Esophagus squamous epithelium (tissue), 5 donors: ENCODE measurements at places on chromosomes 7 and 10.

GRCh38 chr10:107619139-107619538 is 454.6 kb upstream of the SORCS1 start:
- DNase-seq = no peak

DNA sequence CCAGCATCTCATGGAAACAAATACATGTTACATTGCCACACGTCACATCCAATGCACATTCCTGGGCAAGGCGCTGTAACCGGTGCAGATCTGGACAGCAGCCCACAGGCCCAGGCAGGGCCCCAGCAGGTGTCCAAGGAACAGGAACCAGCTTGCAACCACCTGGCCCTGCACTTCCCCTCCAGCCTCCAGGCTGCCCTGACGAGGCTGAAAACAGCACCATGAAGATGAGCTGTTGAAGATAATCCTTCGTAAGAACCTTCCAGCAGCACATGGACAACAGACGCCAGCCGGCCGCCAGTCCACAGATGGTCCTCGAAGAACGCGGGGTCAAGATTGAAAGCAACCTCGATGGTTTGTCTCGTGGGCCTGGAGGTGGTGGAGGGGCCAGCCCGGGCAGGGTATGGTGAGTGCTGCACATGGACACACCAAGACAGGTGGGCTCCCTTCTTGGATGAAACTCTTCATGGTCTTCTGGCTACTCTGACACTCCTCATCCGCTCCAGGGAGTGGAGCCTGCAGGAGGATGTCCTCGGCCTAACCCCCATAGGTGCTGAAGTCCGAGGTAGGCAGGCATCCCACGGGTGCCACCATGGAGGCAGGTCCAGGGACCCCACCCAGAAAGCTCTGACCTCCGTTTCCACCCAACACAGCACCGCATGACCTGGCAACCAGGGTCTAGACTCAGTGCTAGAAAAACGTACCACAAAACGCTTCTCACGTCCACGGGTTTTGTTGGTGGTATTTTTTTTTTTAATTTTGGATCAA is 22.9 kb downstream of the PDGFA start:
- no peak for DNase-seq

- no peak for DNase-seq
Observed at GRCh38 chr7:133931053-133931452, 196.1 kb upstream of the LRGUK start.

DNA sequence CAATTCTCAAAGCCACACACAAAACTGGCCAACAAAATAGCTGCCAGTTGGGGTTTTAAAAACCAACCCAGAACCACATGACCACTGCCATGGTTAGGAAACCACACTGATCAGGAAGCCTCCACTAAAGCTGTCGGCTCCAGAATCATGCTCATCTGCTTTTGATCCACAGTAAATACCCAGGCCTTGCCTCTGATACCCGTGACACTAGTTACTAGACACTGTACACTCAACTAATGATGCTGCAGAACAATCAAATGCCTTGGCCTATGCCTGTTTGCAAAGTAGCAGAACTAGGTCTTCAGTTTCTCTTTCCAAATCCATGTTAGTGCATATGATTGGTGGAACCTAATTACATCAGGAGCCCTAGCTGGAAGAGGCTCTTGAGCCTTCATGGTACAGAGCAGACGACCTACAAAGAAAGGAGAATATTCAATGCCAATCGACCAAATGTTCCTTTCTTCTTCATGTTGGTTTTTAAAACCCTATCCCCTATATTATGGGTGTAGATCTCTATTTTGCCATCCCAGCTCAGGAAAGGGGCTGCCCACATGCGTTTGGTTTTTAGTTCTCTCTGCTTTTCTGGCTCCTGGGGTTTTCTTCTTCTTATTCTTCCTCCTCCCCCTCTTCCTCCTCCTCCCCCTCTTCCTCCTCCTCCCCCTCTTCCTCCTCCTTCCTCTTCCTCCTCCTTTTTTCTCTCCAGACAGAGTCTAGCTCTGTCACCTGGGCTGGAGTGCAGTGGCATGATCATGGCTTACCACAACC is 76.6 kb downstream of the CNNM2 start:
- no peak for DNase-seq

DNA sequence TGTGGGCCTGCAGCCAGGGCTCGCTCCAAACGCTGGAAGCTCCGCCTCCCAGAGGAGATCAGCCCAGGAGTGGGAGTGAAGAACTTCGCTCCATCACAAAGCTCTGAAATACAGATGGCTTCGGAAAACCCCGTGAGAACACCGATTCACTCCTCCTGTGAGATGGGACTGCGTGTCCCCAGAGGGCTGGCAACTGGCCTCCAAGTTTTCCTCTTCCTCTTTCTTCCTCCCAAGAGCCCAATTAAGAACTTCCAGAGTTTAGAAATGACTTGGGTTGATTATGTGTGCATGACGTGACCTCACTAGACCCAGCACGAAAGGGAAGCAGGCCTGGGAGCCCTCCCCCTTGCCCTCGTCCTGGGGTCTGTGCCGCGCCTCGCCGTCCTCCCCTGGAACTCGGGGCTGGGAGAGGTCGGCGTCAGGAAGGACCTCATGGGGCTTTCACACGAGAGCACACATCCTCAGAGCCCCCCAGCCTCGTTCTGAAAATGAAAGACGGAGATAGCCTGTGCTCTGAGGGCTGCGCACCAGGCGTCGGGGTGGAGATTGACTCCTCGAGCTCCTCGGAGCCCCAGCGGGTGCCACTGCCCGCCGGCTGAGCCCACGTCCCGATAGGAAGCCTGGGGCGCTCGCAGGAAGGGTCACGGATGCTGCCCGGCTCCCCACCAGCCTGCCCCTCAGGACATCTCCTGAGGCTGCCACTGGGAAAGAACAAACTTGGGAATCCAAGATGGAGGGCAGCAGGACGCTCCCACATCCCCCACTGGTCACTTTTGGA is 37.8 kb downstream of the PTPRN2 start:
- no peak for DNase-seq

- no peak for DNase-seq
Observed at GRCh38 chr7:134174795-134175261, 47.7 kb downstream of the LRGUK start.

- peak; percentile 74 for DNase-seq
Observed at GRCh38 chr10:72334825-72335393, 19.8 kb downstream of the DNAJB12 start.

DNA sequence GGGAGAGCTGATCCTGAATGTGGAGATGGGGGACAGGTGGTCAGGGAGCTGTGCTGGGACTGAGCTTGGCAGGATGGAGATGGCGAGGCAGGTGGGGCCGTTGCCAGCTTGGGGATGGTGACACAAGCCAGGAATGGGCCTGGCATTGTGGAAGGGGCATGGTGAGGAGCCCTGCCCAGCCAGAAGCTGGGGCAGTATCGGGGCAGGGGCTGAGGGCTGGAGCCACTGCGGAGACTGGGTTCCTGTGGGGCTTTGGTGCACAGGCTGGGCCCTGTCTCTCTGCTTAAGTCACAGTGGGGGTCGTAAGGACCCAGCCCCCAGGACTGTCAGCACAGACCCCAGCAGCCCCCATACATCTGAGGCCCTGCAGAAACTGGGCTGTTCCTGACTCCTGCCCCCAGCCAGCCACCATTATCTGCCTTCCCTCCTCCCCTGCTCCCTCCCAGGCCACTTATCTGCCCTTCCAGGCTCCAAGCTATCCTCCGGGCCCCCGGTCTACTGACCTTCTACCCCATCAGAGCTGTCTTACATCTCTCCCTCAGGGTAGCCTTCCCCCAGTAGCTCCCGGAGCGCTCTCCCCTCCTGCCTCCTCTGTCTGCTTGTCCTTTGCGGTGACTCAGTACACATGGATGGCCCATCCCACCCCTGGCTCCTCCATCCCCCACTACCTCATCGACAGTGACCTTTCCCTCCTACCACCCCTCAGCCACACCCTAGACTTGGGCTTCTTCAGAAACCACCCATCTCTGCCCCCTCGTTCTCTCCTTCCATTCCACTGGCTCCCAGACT is 44.2 kb downstream of the PPIF start:
- DNase-seq = no peak

- DNase-seq = no peak
Observed at GRCh38 chr7:81743201-81743600, 26.6 kb downstream of the HGF start.

DNA sequence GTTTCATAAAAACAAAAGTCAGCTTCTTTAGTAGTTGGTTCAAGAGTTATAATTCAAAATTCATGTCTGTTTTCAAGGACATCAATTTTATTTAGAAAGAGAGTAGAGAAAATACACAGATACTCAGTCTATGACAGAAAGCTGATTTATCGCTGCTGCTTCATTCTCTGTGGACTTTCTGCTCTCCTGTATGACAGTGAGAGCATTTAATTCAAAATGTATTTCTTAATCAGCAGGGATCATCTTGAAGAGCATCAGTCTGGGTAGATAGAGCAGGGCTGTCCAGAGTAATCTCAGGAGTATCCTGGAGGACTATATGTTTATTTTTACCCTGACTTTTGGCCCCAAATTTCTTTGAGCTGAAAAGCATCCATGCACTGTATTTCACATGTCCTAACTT is 1676.7 kb downstream of the REEP3 start:
- DNase-seq = no peak

GRCh38 chr10:98577168-98577567 is 130.4 kb upstream of the HPS1 start:
- DNase-seq = no peak

- no peak for DNase-seq
Observed at GRCh38 chr10:75099952-75100763, 11.3 kb upstream of the SAMD8 start.

GRCh38 chr7:77331938-77332695 is 84.0 kb downstream of the GSAP start:
- no peak for DNase-seq

GRCh38 chr7:136868496-136869000 is at the start of gene CHRM2:
Gene CHRM2 (plus strand): TSS chr7:136868652. CDS start chr7:137014866, 146,214 bp downstream.
- DNase-seq = no peak

GRCh38 chr7:121337398-121337797 is 8.6 kb downstream of the WNT16 start:
- DNase-seq = no peak

GRCh38 chr7:90853205-90853604 is 257.1 kb downstream of the CDK14 start:
- DNase-seq = no peak

DNA sequence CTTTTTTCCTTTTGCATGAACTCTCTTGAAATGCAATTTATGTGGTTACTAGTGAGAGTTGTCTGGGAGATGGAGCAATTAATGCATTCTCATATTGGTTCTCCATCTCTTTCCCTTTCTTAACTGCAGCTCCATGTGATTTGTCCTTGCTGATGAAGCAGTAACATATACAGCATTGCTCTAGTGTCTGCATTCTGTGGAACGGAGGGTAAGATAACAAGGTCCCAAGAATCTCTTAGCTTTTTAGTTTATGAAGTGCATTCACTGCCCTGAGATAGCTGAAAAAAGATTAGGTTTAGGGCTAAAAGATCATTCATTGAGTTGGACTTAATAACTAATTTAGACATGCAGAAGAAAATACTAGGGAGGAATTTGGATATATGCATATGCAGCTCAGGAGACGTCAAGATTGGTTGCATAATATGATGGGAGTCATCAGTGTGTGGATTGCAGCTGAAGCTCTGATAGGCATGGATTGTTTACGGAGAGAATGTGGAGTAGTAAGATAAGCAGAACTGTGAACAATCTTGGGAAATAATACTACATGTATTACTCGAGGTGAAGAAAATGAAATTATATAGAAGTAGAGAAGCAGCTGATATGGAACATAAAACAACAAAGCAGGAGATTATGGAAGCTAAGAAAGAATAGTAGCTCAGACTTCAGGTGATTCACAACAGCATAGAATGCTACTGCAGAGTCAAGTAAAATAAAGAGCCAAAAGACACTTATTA is 404.7 kb downstream of the ARL4A start:
- no peak for DNase-seq
